Right atrium auricular region (tissue), 2 donors: ENCODE measurements at places on chromosomes 16 and 17. TPM values are rescaled to one million over a fixed set of nuclear protein-coding genes. Genes with fewer than 3 reads are reported as not detected.

DNA sequence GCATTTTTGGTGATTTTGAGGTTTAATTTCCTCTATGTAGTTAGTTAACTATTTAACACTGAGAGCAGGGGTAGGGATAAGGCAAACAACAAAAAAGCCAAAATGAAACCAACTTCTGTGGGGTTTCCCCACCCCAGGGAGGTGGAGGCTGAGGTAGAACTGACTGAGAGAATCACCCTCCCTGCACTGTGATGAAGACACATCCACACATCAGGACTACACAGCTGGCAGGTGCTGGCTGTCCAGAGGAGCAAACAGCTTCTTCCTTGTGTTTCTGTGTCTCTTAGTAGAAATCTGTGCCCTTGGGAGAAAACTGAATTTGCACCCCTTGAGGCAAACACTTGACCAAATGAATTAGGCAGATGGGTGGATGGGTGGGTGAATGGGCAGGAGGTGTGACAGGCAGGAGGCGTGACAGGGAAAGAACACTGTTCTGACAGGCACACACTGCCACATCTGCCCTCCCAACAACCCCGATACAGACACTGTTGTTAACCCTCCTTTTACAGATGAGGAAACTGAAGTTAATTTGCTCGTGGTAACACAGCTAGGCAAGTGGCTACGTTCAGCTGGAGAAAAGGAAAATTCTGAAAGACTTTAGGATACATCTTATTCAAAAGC is 62.9 kb upstream of the AMZ2 start:
- no peak for DNase-seq

DNA sequence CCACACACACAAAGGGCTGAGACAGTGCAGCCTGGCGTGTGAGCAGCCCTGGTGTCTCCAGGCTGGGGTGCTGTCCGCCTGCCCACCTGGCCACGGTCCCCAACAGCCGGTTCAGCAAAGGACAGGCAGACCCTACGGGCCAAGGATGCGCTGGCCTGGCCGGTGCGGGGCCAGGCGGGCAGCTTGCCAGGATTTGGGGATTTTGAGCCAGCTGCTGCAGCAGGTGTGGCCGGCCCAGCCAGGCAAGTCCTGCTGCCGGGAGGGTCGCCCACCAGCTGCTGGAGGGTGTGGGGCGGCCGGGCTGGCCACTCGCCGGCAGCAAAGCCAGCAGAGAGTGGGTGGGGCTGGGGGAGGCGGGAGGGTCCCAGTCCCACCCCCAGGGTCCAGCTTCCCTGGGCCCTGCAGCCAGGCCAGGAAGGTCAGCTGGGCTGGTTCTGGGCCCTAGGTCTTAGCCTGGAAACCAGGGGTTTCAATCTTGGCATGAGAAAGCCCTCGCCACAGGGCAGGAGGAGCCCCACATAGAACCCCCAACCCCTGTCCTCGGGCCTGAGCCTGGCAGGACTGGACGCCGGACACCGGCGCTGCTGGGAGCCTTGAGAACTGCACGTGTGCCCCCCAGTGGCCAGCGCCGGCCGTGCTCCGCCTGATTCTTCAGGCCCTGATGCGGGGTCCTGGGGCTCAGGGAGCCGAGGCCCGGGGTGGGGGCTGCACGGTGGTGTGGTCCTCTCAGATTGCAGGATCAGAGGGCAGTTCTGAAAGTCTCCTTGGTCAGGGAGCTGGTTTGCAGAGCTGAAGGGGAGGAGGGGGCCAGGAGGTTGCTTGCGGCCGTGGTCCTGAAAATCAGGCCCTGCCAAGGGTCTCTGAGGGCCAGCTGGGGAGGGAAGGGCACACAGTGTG is 17.6 kb upstream of the SSTR5 start:
- DNase-seq, result no peak

GRCh38 chr17:13698832-13699231 is 97.1 kb upstream of the HS3ST3A1 start:
- no peak for DNase-seq

DNA sequence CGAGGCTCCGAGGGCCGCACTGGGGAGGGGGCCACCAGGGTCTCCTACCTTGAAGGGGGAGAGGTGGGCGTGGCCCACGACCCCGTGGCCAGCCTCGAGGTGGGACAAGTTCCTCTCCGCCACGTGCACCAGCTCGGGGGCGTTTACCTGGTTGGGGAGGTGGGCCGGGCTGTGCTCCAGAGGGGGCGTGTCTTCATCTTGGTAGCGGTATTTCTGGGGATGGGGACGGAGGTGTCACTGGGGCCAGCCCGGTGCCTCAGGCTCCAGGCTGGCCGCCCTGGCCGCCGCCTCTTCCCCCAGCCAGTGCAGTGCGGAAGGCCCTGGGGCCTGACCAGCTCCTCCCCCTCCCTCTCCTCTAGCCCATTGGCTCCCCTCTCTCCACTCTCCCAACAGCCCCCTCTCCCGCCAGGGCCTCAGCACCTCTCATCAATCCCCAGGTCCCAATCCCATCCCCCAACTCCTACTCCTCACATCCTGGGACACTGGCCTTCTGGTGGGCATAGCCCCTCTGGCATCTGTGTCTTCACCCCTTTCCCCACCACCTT is 11.5 kb downstream of the DLG4 start:
- DNase-seq, result no peak

DNA sequence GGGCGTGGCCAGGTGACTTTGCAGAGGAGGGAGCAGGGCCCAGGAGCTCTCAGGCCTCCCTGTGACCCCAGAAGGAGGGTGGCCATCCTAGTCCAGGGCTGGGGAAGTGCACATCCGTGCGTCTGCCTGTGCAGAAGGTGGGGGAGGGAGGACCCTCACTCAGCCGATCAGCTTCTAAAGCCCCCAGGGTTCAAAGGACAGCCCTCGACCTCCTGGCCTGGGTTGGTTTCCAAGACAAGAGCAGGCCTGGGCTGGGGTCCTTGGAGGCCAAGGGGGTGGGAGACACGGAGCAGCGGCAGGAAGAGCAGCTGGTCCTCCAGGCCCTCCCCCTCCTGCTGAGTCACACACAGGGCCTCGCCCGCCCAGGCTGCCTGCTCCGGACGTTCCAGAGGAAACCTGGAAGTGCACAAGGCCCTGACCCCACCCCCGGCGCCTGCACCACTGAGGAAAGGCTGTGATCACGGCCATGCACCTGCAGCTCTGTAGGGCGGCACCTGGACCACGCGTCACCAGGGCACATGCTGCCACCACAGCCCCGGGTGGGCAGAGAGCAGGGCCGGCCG is 67.1 kb upstream of the ZNF469 start:
- DNase-seq, result no peak

GRCh38 chr17:34673516-34673915 is 94.1 kb downstream of the TMEM132E start:
- DNase-seq, result peak; percentile 21

DNA sequence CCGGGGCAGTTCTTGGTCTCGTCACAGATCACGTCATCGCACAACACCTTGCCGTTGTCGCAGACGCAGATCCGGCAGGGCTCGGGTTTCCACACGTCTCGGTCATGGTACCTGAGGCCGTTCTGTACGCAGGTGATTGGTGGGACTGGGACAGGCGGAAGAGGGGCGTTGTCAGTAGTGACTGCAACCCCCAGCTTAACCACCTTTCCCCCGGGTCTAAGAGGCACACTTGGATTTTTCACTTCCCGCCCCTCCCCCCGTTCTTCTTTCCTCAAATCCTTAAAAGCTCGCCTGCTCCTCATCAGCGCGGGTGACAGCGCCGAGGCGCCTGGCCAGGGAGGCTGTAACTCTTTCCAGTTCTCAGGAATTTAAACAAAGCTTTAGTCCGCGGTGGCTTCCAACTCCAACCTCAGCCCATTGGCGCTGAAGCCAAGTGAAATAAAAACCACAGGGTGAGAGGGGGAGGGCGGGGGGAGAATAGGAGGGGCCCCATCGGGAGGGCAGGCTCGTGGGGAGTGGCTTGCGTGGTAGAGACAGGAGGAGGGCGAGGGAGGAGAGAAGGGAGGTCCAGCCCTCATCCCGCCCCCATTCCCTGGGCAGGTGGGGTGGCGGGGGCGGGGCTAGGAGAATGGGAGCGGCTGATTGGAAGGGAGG is 1.5 kb downstream of the COL1A1 start:
- DNase-seq, result peak; percentile 94

- no peak for DNase-seq
These were observed 118.3 kb downstream of the BANP start for GRCh38 chr16:88069397-88070168.

GRCh38 chr16:27114006-27114405 is 47.3 kb downstream of the C16orf82 start:
- no peak for DNase-seq

- no peak for DNase-seq
These were observed 133.7 kb upstream of the HS3ST3A1 start for GRCh38 chr17:13735444-13735843.

DNA sequence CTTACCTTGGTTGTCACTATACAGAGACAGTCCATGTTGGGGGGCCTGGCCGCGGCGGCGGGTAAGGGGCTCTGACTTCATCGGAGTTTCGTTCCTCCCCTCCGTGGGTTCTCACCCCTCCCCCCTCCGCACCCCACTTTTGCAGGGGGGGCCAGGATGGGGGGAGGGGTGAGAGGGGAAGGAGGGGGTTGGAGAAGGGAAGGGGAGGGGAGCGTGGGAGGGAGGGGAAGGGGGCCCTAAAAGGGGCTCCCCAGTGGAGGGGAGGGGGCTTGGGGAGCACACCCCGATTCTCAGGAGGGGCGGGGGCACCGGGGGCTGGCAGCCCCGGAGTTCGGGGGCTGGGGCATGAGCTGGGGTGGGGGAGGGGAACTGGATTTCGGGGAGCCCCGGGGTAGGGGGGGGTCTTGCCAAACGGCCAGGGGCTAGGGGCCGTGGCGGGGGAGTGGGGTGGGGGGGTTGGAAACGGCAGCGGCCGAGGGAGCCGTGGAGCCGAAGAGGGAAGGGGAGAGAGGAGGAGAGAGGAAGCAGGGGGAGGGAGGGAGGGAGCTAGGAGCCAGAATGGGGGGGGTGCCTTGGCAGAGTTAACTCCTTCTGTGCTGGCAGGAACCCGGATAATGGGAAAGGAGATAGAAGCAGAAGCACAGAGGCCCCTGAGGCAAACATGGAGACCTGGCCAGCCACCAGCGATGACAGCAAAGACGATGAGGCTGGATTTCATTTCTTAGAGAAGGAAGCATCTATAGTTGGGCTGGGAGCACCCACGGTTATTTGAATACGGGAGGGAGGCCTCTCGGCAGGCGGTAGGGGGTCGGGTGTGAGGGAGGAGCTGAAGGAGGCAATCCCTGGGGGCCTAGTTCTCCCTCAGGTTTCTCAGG is 2.3 kb downstream of the DLG4 start:
- DNase-seq, result no peak

DNA sequence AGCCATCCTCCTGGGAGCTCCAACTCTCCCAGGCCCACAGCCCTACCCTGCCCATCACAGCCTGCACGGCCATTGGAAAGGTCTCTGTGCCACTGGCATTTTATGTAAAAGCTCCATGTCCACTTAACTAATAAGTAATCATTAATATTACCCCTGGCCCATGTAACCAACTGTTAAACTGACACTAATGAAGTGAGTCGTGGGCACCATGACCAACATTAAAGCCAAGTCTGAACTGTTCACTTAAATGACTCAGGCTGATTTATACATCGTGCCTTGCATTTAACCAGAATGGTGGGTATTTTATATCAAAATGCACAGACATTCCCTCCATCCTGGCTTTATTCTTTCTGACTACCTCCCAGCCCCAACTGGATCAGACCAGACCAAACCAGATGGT is 229.3 kb downstream of the SOX9 start:
- DNase-seq, result no peak

- DNase-seq, result no peak
These were observed 32.0 kb downstream of the COTL1 start for GRCh38 chr16:84585886-84586285.

- DNase-seq, result no peak
These were observed 173.7 kb downstream of the SOX9 start for GRCh38 chr17:72294487-72294893.

DNA sequence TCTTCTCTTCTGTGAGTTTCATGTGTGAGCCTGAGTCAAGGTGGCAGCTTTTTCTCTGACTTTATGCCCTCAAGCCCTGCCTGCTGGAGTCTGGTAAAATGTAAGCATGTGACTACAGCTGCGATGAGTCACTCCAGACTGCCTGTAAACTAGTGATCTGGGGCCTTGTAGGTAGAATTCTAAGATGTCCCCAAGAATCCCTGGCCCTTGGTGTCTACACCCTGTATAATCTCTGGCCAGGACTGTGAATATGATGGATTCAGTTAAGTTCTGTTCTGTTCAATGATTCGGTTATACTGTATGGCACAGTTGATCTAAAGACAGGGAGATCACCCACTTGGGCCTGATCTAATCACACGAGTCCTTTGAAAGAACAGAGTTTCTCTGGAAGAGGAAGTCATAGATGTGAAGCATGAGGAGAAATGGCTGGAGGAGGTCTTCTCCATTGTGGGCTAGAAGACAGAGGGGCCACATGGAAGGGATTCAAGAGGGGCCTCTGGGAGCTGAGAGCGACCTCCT is 29.8 kb downstream of the PRSS54 start:
- DNase-seq, result no peak

DNA sequence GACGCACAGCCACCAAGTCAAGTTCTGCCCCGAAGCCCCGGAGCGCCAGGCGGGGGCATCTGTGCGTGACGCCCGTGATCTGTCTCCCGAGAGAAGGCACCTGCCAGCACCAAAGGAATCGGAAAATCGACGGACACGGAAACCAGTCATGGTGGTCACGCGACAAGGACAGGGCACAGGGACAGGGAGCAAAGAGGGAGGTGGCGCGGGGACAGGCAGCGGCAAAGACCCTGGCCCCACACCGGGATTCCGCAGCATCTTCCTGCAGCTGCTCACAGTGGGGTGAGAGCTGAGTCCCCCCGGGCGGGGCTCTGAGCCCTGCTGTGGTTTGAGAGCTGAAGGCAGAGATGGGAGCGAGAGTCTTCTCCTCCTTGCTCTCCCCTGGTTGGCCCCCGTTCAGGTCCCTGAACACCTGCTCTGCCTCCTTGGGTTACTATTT is 56.4 kb downstream of the ABR start:
- DNase-seq, result no peak

- no peak for DNase-seq
These were observed 28.6 kb downstream of the ADCY7 start for GRCh38 chr16:50294955-50295354.

- no peak for DNase-seq
These were observed 4.0 kb downstream of the ACBD4 start for GRCh38 chr17:45139533-45139920.

GRCh38 chr16:8656376-8656775 is 18.0 kb upstream of the ABAT start:
- DNase-seq, result no peak

Gene KRT15
- 0.47 TPM for total RNA-seq

Gene ITGAL
- total RNA-seq, result 2.6 TPM

Gene DHRS7C
- total RNA-seq, result 201 TPM

Gene GPRC5C
- 39.0 TPM for total RNA-seq

Gene ZNF771
- 13.0 TPM for total RNA-seq

Gene HOXB9
- total RNA-seq, result not detected
